GDM1 (cell line): ENCODE measurements at places on chromosomes 4 and X.
A peak's percentile ranks its signal among the peaks of the same experiment; 100 is the strongest.

DNA sequence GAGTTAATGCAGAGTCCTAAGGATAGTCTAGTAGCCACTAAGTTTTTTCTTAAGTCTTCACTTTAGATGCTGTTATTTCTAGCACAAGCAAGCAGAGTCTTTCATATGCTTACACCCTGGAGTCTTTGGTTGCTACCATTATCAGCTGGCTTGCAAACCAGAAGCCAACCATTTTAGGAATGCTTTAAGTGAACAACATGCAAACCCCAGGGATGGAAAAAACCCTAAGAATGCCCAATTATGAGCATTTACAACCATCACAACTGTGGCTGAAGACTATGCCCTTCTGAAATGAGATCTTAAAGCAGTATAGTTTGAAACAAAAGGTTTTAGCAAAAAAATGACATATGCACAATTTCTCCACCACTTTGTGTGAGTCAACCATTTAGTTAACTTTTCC, 6.6 kb downstream of the MID1IP1 start:
- no peak for DNase-seq

DNA sequence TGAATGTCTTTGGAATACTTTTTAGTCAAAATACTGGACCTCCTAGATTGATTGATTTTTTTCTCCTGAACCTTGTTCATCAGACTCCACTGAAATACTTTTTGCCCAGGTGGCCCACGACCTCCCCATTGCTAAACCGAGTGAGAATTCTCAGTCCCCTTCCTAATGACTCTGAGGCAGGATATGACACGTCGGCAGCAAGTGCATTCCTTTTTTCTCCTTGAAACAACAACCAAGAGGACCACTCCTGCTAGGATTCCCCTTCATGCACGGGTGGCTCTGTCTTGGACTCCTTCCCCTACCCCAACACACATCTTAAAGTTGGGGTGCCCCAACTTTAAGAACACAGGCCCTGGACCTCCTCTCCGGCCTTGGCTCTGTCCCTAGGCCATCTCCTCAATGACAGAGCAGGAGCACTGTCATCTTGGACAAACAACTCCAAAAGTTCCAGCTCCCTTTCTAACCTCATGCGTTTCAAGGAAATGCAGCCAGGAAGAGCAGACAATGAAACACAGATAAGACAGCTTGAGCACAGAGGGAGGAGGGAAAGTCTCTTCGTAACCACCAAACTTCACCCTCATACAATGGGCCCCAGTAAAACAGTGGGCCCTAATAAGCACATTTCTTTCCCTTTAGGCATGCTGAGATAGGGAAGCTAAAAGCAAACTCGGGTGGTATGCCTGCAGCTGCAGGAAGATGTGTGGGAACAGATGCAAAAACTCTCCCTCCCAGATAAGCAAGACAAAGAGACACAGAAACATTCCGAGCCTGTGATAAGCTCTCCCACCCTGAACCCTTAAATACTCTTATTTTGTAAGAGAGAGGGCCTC, 33.9 kb downstream of the ZBTB49 start:
- DNase-seq = no peak

- no peak for DNase-seq
These were observed 71.9 kb upstream of the STX18 start for GRCh38 chr4:4613641-4614286.

GRCh38 chr4:151540728-151541388, 131.9 kb downstream of the FHIP1A start:
- DNase-seq = no peak

GRCh38 chrX:102155806-102156179, at the start of gene BEX5:
Gene BEX5 (minus strand): TSS chrX:102155977. CDS start chrX:102154265, 1,712 bp downstream.
- DNase-seq = no peak

DNA sequence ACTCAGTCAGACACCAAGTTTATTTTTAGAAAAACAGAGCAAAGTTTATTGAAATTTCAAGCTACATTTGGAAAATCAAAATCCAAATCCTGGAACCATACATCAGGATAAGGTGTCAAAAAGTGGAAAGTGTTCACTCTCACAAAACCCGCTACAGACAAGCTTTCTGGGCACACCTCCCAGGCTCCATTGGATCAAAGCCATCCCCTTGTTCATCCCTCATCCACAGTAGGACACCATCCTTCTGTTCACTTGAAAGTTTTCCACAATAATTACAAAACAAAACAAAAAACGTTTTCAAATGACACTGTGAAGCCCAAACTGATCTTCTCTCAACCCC, 62.4 kb downstream of the TSC22D3 start:
- DNase-seq = no peak

GRCh38 chrX:143429811-143430210, 87.5 kb downstream of the SPANXN3 start:
- DNase-seq = no peak

DNA sequence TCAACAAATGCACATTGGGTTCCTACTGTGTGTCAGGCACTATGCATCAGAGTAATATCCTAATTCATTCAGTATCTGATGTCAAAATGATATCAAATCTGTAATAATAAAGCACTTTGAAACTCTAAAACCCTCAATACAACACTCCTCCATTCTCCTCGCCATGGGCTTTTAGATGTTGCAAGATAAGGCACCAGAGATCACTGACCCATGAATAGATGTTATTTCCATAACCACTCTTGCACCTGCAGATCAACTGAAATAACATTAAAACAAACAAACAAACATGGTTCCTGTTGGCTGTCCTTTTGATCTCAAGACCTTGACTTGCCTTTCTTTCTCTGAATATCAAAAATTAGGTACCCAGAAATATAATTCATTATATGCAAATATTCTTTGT, 100.2 kb downstream of the MAB21L2 start:
- DNase-seq = no peak

- no peak for DNase-seq
These were observed 22.2 kb downstream of the SCOC start for GRCh38 chr4:140395668-140396067.

- no peak for DNase-seq
These were observed 5.9 kb upstream of the PLA2G12A start for GRCh38 chr4:109735566-109736365.

DNA sequence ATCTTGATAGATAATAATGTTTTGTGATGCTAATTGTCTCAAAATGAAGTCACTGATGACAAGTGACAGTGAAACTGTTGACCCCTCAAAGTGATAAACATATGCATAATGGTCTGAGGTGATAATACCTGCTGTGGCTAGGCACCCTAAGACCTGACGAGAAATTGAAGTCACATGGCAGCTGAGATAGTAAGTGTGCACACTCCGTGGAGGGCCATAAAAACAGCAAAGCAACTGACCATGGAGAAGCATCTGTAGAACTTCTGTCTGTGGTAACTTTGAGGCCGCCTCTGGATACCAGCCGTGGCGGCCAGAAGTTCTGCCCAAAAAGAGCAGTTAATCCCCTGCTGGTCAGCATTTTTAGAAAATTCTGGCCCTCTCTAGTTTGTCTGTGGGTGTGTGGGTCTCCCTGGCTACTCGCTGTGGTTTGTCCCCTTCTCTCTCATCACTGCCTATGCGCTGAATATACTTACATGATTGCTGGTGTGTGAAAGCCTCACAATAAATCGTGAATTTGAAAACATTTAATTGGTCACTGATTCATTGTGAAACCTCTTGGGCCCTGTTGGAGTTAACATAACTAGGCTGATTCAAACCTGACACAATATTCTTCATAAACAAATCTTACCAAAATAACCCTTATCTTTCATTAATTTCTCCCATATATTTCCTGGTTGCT, 50.6 kb downstream of the CCDC149 start:
- DNase-seq = no peak

DNA sequence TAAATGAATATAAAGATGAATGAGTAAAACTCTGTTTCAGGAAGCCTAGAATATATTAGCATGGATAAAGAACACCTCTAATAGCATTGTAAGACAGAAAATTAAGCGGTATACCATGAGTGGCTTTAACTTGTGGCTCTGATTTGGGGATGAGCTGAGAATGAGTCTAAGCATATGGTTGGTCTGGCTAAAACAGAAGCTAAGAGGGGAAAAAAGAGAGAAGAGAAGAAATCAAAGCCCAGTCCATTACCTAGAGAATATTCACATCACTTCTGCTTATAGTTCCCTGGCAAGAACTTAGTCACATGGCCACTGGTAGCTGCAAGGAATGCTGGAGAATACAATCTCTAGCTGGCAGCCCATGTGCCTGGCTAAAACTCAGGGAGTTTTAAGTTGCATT, 414.5 kb downstream of the PRDM5 start:
- no peak for DNase-seq

DNA sequence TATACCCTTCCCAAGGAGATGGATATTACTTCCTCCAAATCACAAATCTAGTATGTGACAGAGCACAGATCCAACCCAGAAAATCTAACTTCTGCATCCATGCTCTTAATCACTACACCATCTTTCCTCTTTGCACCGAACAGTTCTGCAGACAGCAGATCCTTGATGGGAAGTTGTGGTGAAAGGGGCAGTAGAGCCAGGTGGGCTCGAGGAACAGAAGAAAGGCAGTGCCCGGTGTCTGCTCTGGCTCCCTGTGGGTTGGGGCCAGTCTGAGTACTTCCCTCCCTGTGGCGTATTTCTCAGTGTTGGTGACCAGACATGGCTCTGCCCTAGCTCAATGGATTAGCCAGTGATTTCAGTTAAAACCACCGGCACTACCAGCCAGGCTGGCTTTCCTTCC, 15.3 kb downstream of the HOPX start:
- peak; percentile 22 for DNase-seq

GRCh38 chr4:169005453-169006099, 4.5 kb downstream of the CBR4 start:
- DNase-seq = no peak

GRCh38 chr4:154349829-154350228, 141.8 kb downstream of the DCHS2 start:
- DNase-seq = no peak

GRCh38 chr4:188781655-188782054, 642.4 kb downstream of the TRIML1 start:
- DNase-seq = no peak

GRCh38 chrX:50202539-50202938, 1.7 kb upstream of the AKAP4 start:
- no peak for DNase-seq

- no peak for DNase-seq
These were observed 172.1 kb upstream of the SLC7A11 start for GRCh38 chr4:138414202-138414601.

GRCh38 chr4:151095142-151095541, 4.3 kb upstream of the RPS3A start:
- no peak for DNase-seq

GRCh38 chrX:43741843-43742573, 85.9 kb downstream of the MAOA start:
- DNase-seq = no peak

- peak; percentile 30 for DNase-seq
These were observed 91.9 kb downstream of the TENT5D start for GRCh38 chrX:80511969-80512760.

DNA sequence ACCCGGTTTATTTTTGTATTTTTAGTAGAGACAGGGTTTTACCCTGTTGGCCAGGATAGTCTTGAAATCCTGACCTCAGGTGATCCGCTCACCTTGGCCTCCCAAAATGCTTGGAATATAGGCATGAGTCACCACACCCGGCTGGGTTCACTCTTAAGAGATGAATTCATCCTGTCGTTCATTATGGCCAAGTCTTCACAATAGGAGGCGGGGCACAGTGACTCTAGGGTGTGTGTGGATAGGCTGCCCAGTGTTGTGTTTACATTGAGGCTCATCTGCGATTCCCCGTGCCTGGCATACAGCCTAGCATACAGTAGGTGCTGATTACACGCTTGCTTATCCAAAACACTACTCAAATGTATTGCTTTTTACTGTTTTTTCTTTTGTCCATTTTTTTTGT, 41.3 kb upstream of the IGFBP7 start:
- no peak for DNase-seq

DNA sequence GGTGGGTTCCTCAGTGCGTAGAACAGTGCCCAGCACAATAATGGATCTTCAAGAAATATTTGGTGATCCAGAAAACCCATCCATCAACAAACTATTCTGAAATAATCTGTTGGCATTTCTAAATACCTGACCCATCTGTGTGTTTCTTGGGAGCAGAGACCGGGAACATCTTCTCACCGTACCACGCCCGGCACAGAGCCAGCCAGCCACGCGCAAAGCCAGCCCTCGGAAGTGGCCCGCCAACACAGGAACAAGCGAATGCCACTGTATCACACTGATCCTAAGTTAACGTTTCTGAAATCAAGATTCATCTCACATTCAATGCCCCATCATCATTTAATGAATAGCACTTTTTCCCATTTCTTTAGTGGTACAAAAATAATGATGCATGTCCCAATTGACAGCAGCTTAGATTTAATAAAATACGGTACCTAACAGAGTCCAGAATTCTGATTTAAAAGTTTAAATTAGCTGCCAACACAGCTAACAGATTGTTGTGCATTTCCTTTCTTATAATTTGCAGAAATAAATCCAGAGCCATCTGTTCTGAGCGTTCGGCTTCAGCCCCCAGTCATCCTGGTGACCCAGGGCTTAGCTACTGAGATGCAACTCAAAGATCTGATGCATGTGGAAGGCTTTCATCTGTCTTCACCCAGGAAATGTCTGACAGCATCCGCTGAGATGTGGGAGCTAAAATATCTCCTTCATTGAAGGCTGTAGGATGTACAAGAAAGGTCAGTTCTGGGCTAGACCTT, 44.2 kb downstream of the JAKMIP1 start:
- DNase-seq = no peak
